H4 (cell line): ENCODE measurements at places on chromosomes 4 and X.

DNA sequence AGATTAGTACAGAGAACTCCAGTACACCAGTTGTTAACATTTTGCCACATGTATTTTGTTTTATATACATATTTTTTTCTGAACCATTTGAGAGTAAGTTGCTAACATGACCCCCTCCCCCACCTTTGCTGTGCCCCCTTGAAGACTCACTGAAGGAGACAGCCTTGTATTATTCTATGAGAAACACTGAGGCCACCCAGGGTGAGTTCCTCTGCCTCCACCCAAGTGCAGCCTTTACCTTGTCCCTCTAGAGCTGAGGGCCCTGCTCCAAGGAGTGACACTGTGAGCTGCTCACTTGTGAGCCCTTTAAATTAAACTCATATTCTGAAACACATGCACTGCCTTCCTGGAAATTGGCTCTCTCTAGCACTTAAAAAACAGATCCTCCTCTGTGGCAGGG lies 21.1 kb downstream of the KIT start:
- DNase-seq: no peak

DNA sequence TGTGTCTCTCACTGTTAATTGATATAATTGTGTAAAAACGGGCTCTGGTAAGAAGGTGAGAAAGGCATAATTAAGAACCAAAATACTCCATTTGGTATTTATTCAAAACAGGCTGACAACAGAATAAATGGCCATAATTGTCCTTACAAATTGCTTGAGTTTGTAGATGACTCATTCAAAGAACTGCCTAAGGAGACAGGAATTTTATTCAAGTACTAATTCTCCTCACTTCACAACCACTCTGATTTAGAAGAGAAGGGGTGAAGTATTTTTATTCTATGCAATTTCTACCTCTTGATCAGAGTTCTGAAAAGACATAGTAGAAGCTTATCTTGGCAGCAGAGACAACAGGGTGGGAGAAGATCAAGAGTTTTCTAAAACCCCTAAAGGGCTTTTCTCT lies 43.1 kb downstream of the ATP11C start:
- no peak for DNase-seq

DNA sequence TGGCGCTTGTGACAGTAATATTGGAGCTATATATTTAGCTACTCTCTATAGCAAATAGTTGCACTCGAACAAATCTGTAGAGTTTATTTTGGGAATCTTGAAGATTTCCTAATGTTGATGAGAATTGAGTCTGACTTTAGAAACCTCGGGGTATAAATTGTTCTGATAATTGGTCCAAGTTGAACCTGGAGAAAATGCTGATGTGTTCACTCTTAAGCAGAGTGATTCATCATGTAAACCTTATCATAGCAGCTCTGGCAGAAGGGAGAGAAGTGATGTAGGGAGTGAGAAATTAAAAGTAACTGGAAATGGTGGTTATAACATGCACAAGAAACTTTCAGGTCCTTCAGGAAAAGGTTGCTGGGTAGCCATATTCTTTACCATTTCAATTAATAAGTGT lies 16.4 kb upstream of the SLC4A4 start:
- DNase-seq: no peak

- no peak for DNase-seq
Measured at GRCh38 chrX:130103605-130104004, 6.7 kb downstream of the ELF4 start.

GRCh38 chr4:122503214-122503613 lies 46.7 kb upstream of the IL2 start:
- no peak for DNase-seq

GRCh38 chr4:122576261-122577188 lies 44.3 kb downstream of the IL21 start:
- peak; percentile 33 for DNase-seq

DNA sequence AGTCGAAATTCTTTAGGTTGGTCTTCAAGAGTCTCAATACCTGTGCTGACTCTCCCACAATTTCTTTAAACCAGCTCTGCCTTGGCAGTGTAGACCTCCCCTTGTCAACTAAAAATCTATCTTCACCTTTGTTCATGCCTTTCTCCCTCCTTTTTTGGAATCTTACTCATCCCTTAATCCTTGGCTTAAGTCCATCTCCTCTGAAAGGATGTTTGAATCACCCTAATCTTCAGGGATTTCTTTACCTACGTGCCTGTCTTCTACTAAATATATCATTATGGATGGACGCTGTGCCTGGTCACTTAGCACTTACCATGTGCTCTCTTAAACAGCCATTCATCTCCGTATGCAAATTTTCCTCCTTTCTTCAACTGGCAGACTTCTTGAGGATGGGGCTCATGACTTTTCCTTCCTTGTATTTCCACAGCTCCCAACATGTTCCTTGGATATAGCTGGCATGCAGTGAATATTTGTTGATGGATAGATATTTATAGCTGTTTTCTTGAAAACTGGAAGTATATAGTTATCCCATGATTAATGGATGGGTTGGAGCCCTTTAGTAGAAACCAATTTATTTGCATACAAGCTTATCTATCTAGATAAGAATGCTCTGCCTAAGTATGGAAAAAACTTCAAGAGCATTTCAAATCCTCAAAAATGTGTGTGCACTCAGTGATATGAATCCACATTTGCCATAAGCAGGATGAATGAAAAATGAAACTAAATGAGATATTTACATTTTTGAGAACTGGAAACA lies 166.6 kb downstream of the SPRY1 start:
- DNase-seq: no peak

GRCh38 chrX:40085714-40086113 lies 12.0 kb downstream of the BCOR start:
- no peak for DNase-seq

DNA sequence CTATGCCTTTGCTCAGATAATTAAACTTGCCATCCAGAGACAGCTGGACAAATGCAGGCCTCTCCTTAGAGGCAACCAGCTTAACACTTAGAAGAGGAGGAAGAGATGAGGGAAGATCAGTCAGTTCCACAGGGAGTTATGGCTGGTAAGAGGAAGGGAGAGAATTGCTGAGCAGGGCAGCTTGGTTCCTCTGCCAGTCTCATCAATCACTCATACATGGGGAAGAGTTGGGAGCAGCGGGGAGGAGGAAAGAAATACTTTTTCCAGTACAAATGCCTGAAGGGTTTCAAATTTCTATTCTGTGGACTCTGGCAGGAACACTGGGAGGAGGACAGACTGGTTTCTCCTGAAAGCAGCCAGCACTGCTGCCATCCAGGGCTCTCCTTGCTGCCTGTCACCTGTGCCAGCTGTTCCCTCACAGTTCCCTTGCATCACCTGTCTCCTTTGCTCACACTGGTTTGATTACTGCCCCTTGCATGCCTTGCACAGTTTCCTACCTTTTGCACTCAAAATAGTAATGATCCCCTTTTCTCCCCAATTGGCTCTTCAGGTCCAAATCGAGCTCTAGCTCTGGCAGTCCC lies 59.5 kb downstream of the PGRMC2 start:
- DNase-seq: no peak

DNA sequence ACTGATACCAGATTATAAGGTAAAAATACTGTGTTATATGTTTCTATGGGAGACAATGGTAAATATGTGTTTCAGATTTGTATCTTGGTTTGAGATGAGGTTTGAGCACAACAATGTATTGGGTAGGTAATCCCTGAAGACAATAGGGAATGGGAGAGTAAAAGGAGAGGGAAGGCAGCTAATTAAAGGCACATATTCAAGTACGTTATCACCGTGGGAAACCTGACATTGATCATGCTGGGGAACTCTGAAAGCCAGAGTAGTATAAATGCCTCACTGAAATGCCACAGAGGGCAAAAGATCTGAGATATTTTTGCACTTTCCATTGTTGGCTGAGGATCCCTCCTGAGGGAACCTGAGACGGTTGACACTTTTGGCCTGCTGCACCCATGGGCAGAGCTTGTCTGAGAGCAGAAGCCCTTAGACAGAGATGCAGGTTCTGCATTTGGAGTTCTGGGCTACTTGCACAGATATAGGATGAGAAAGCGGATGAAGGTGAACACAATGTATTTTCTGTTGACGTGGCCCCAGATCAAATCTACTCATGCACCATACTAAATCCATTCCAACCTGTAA lies 506.7 kb downstream of the PCDH18 start:
- DNase-seq: no peak

DNA sequence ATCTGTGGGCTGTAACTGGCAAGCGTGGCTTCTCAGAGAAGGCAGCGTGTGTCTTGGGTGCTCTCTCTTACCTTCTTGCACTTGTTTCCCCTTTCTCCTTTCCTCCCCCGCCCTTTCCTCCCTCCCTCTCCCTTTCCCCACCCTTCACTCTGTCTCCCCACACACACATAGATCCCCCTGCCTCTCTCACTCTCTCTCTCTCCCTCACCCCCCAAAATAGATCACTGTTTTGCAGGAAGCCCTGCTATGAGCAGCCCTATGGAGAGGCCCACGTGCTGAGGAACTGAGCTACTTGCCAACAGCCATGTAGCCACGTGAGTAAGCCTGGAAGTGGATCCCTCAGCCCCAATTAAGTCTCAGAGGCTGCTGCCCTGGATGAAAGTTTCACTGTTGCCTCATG lies 4.3 kb upstream of the PNMA6E start:
- DNase-seq: no peak

DNA sequence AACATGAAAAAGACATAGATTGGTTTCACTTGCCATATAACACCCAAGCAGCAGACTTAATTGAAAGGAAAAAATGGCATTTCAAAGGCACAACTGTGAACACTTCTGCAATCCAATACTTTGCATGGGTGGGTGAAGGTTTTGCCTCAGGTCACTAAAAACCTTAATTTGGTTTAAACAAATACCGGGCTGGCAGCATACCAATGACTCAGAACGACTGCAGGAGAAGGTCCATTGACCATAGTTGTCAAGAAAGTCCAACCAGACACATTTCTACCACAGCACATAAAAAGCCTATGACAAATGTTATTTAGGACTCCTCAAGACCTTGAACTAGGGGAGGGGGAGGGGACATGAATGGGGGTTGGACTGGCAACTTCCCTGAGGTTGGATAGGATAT lies 183.6 kb upstream of the TRPC5 start:
- DNase-seq: no peak

DNA sequence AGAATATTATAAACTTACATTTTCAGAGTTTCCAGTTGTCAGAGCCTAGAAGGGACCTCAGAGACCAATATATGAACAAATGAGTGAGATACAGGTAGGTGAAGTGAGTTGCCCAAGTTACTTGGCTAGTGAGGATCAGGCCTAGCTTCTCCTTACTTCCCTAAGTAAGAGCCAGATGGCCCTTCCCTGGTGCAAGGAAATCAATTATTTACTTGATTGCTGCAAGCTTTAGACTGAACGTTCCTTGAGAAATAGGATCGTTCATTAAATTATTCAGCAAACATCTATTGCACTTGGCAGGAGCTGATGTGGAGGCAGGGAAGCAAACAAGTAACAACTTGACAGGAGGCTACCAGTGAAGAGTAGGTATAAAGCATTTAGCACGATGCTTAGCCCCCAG lies 117.8 kb downstream of the EFHC2 start:
- DNase-seq: no peak

DNA sequence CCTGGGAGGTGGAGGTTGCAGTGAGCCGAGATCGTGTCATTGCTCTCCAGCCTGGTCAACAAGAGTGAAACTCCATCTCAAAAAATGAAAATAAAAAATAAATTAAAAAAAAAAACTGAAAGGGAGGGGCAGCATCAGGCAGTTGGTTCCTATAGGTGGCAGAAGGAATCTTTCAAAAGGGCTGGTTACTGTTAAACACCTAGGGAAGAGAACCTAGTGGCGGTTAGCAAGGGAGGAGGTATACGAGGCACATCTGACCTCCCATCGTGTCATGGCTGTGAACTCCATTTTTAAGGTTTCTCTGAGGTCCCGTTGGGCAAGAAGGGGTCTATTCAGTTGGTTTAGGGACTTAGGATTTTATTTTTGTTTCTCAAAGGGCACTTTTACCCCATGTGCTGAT lies 150.1 kb downstream of the SLC7A11 start:
- DNase-seq: no peak

DNA sequence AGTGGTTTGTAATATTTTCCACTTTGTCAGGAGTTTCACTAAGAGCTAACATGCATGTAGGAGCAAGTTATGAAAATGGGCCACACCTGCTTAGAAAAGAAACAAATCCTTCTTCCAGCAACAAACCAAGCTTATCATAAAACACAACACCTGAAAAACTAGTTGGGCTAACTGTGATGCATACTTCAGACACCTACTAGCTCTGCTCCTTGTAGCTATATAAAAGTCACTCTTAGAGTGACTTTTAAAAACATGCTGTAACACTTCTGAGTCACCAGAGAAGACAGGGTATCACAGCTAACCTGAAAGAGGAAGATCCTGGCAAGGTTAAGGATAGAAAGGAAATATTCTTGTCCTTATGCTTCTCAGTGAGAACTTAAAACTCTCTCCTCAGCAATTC lies 3.6 kb upstream of the SLAIN2 start:
- no peak for DNase-seq

GRCh38 chr4:16775411-16776154 lies 122.9 kb downstream of the LDB2 start:
- DNase-seq: no peak
